ENCODE measurements at places on chromosomes 5 and 9.

DNA sequence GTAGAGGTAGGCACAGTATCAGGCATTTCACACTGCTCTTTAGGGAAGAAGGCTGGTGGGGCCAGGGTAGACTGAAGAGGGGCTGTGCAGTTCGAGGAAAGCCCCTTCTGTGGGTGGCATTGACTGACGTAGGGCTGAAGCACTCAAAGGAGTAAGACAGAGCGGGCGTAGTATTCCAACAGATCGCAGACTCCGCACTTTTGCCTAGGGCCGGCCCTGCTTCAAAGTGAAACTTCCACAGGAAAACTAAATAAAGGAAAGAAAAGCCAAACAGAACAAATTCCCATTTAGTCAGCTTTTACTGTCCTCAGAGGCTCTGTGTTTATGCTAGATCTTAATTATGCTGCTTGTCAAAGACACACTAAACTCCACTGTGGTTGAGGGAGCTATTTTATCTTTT is 493.0 kb upstream of the WWC1 start:
- DNase-seq, result no peak

DNA sequence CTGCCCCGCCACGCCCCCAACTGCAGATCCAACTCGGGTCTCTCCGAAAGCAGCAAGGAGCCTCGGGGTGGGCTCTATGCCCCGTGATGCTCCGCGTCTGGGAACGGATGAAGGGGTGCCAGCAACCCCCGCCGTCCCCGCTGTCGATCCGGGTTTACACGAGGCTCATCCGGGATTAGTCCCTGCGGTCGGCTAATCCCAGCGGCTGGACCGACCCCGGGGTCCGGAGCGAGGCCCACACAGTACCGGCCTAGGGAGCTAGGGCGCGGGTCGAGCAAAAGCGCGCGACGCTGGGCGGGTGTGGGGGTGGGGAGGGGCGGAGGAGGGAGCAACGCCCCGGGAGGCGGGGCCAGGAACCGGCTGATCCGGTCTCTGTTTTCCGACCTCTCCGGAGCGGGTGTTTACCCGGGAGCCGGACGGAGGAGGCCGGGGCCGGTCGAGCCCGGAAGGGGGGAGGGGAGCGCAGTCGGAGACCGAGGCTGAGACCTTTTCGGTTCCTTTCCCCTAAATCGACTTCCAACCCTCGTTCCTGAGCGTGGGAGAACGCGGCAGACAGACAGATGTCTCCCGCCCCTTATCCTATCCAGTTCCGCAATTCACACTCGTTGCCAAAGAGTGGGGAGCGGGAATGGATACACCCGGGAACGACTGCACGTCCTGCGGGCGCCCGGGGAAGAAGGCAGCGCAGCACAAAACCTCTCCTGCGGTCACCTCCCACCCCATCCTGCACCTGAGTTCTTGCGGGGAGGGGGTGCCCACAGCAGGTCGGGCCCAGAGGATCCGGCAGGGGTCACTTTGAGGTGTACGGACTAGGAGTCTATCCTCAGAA is 28.6 kb downstream of the PCDH1 start:
- DNase-seq, result peak; percentile 51

DNA sequence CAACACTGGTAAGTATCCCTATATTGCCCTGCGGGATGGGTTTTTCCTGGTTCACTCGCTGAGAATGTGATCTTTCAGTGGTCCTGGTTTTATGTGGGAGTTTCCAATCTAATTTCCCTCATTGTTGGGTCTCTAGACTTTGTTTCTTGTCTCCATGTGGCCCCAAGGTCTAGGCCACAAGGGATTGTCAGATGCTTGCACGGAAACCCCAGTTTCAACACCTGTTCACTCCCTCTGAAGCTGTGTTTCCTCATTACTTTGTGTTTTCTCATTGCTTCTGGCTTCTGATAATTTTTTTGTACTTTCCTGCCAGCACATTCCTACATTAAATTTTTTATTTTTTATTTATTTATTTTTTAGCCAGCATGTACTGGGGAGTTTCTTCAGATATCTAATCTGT is 191.5 kb downstream of the TTLL11 start:
- no peak for DNase-seq

GRCh38 chr5:150642567-150642927 is 2.1 kb downstream of the SYNPO start:
- no peak for DNase-seq

GRCh38 chr5:42840269-42840668 is 28.6 kb upstream of the SELENOP start:
- no peak for DNase-seq
